ENCODE measurements at places on chromosomes 1 and 21.
A peak's percentile ranks its signal among the peaks of the same experiment; 100 is the strongest.

GRCh38 chr1:108556499-108556898 is 3.4 kb upstream of the EEIG2 start:
- H3K27me3 ChIP-seq = no peaks in the 10 kb centered on the region
- peaks cover 18% of the 10 kb centered on the region for H3K4me1 ChIP-seq
- no peak overlapping the region for H3K27ac ChIP-seq
- H3K36me3 ChIP-seq = no peaks in the 10 kb centered on the region

- H3K4me3 ChIP-seq = no peak overlapping the region
- H3K4me1 ChIP-seq = no peaks in the 10 kb centered on the region
Observed at GRCh38 chr1:193516755-193517388, 330.5 kb upstream of the B3GALT2 start.

GRCh38 chr1:172973424-172973823 is 77.3 kb downstream of the TNFSF18 start:
- no peak for DNase-seq
- no peak overlapping the region for H3K4me3 ChIP-seq
- H3K27me3 ChIP-seq = no peaks in the 10 kb centered on the region
- no peak overlapping the region for H3K27ac ChIP-seq

- peak; percentile 26 for DNase-seq
- peaks cover 58% of the 10 kb centered on the region for H3K4me1 ChIP-seq
- no peak overlapping the region for H3K27ac ChIP-seq
- no peaks in the 10 kb centered on the region for H3K27me3 ChIP-seq
- no peaks in the 10 kb centered on the region for H3K36me3 ChIP-seq
Observed at GRCh38 chr1:54480525-54480848, 67.5 kb upstream of the ACOT11 start.

Measured in CD8-positive, alpha-beta memory T cell (primary cell).